ENCODE measurements at places on chromosomes 3 and 15.

- DNase-seq = no peak
Observed at GRCh38 chr15:66429546-66429945, 42.8 kb downstream of the MAP2K1 start.

DNA sequence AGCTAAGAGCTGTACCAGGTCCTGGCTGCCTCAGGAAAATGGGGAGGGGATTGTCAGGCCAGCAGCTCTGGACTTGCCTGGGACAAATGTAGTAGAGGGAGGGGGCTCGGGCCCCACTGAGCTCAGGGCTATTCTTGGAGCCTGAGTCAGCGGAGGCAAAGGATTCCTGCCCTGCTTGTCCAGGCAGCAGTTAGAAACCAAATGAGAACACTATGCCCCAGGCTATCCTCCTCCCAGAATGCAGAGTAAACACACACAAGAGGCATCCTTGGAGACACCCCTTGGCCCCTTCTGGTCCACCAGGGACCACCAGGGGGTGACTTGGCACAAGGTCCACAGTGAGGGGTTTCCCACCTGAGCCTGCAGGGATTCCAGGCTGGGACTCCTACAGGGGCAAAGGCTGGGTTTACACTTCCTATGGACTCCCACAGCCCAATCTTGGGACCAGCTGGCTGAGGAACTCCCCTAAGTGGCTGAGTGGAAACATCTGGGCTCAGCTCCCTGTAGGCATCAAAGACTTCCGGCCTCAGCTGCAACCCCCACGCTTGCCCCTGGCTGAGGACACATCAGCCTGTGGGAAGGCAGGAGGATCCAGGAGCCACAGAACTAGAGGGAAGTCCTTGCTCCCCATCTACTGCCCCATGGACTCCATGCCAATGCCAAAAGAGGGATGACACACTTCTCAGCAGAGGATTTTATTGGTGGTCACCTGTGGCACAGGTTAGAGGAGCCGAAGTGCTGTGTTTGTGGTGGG, 3.4 kb upstream of the COL7A1 start:
- no peak for DNase-seq

DNA sequence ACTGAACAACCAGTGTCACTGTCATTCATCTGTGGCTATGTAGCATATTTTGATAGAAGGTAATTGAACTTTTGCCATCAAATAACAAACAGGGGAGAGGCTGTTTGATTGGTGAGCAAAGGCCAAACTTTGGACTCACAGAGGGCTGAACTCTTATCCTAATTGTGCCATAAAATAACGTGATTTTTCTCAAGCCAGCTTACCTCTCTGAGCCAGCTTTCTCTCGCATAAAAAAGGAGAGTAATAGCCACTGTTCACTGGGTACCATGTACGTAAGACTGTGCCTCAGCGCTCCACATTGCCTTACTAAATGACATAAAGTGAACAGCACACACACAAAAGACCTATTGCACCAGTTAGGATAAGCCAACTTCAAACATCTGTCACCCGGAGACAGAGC, 216.9 kb downstream of the LRTM1 start:
- no peak for DNase-seq

GRCh38 chr3:68892297-68892696, 40.0 kb downstream of the TAFA4 start:
- no peak for DNase-seq

- peak; percentile 36 for DNase-seq
Observed at GRCh38 chr3:179653096-179653797, 407 bp downstream of the USP13 start.

- no peak for DNase-seq
Observed at GRCh38 chr3:177377166-177377565, 179.9 kb upstream of the TBL1XR1 start.

- DNase-seq = no peak
Observed at GRCh38 chr3:94130690-94131089, 67.8 kb downstream of the NSUN3 start.

DNA sequence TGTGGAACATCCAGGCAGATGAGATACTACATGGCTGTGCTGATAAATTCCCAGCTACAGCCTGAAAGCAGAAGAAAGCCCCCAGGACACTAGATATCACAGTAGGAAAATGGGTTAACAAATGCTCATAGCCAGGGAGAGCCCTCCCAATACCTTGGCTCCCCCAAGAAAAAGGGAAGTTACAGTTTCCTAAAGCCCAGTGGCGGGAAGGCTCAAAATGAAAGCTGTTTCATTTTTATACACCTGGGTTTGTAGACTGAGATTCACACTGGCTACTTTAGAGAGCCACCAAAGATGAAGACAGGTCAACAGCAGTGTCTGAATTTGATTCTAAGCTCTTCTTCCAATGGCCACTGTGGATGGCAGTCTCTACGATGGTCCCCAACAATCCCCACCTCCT, 55.0 kb upstream of the TOPAZ1 start:
- DNase-seq = no peak

- DNase-seq = no peak
Observed at GRCh38 chr3:53939086-53939582, 47.5 kb upstream of the SELENOK start.

DNA sequence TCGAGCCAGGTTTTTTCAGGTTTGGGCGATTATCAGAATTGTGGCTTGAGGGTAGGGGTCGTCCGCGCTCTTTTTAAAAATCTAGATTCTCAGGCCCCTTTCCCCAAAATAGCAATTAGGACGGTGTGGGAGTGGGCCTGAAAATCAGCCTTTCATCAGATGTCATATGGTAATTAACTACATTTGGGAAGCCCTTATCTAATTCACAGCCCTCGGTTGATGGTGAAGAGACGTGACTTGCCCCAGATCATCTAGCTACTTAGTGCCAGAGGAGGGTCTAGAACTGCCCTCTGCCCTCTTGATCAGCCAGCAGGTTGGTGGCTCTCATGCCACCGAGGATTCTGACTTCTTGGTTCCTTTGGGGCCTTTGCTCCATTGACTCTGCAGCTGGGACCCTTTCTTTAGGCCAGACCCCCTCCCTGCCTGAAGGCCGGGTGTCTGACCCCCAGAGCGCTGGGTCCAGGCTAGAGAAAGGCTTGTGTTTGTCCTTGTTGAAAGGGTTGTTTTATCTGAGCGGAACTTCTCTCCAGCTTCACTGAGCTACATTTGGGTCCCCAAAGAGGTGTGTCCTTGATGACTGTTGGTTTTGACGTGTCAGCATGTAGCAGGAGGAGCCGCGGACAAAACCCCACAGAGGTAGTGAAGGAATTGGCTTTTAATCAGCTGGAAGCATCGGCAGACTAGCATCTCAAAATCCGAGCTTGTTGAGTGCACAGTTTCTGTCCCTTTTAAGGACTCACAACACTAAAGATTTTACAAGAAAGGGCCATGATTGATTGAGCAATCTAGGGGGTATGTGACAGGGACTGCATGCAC, 857 bp downstream of the AEN start:
- DNase-seq = no peak

DNA sequence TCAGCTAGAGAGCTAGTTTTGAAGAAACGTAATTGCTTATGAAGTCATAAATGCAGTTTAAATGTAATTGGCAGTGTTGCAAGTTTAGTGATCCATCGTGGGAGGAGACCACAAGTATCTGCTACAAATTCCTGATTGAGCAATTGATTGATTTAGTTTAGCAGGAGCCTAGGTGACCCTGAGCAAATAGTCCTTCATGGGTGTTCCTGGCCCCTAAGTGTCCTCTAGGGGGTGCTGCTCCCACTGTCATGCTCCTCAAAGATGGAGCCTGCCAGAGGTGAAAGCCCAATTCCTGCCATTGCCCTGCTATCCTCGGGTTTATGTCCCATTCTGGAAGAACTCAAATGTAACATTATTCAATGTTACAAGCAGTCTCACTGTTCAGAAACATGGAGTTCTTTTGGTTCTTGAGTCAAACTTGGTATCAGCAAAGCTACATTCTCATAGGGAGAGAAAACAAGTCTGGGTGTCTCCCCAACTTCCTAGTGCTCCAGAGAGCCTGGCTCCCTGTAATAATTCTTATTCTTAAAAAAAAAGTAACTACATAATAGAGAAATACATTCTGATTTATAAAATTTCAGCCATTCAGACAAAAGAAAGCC, 29.8 kb upstream of the SENP5 start:
- peak; percentile 39 for DNase-seq

DNA sequence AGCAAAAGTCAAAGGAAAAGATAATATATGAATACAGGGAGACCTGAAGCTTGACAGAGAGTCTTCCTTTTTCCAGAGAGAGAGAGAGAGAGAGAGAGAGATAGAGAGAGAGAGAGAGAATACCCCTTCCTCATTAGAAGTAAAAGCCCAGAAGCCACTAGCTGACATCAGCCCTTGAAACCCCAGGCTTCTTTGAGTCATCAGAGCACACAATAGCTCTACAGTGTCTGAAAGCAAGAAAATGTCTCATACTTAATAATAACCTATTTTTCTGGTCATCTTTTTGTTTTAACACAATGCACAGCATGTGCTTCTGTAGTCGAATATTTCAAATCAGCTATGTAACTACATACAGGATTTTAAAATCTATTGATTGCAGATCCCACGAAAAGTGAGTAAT, 109.2 kb upstream of the NANOGP8 start:
- DNase-seq = no peak

DNA sequence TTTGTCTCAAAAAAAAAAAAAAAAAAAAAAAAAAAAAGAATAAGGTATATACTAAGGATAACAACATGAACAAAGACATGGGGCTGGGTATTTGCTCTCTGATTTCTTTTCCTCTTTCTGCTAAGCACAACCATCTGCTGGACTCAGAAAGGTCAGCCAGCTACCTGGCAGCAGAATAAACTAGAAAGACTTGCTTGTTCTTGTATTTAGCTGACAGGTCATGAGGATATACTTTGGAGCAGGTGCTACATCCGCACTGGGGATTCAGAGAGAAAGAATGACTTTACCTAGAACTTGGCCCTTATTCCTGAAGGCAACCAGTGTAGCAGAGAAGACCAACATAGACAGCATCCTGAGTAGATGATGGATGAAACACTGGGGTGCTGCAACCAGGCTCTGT, 550.5 kb downstream of the NTRK3 start:
- DNase-seq = no peak

- DNase-seq = no peak
Observed at GRCh38 chr15:67925182-67925581, 85.3 kb upstream of the RNU6-1 start.

GRCh38 chr15:94691169-94691568, 459.8 kb downstream of the MCTP2 start:
- DNase-seq = no peak

DNA sequence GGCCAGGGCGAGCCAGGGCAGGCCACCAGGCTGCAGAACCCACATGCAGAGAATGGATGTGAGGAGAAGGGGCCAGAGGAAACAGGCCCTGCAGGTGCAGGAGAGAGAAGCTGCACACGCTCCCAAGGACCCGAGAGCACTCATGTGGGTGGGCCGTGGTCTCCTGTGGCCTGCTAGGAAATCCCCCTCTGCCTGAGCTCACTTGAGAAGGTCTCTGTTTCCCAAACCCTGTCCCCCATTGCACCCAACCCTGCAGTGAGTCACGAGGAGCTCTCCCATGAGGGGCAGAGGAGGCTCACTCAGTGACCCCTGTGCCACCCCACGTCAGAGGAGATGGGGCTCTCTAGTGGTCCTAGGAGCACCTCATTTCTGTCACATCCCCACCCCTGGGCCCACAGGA, 111.1 kb downstream of the KLF13 start:
- DNase-seq = peak; percentile 27

GRCh38 chr3:61537366-61537765, 24.0 kb upstream of the PTPRG start:
- DNase-seq = no peak

GRCh38 chr3:115146032-115146417, 1.1 kb downstream of the ZBTB20 start:
- DNase-seq = no peak

GRCh38 chr3:33581666-33582065, 136.4 kb downstream of the CLASP2 start:
- DNase-seq = no peak

DNA sequence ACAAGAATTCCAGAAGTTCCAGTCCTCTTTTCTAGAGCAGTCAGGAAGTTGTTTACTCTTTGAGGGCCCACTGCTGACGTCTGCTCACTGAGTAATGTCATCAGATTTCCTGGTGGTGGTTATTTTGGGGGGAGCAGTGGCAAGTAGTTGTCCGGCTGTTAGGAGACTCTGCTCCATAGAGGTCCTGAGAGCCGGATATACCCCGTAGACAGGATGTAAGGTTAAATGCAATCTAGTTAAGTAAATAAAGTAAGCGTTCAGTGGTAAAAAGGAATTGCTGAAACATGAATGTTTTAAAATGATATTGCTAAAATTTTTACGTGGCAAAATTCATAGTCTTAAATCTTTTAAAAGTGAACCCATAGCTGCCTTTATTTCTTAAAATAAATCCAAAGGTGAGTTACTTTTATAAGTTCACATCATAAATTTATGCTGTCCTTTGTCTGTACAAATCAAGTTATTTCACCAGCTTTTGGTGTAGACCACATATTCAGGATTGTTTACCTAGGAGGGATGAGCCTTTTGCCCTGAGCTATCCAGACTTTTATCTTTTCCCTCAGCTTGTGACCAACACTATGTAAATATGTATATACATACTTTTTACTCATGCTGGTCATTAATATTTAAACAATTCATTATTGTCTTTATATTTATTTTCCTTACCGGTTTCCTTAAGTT, 65.8 kb downstream of the PDE8A start:
- DNase-seq = no peak

- peak; percentile 7 for DNase-seq
Observed at GRCh38 chr3:43296565-43296964, 10.2 kb downstream of the SNRK start.

DNA sequence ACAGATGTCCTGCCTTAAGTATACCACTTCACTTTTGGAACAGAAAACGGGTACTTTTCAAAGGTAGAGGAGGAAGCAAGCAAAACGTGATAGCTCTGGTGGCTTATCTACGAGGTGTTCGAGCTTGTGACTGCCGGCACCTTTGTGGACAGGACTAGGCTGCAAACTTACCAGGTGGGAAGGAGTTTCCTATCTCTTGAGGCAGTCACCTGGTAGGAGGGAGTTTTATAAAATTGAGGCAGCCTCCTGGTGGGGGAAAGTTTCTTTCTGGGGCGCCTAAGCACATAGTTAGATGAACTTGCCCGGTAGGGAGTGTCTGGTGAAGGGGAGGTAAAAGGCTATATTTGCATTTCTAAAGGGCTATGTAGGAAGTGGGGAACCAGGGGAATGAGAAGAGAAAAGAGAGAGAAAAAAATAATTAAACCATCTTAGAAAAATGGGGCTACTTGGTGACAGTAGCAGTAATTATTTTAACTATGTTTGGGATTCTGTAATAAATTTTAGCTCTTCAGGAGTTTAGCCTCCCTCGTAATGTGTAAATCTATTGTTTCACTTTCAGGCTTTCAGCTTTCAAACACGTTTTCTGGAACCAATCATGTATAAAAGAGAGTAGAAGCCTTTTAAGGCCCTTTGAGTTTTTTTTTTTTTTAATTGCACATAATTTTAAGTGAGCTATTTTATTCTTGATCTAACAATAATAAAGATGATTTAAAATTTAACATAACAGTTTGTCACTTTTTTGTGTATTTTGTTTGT, 131.0 kb downstream of the IL5RA start:
- no peak for DNase-seq

DNA sequence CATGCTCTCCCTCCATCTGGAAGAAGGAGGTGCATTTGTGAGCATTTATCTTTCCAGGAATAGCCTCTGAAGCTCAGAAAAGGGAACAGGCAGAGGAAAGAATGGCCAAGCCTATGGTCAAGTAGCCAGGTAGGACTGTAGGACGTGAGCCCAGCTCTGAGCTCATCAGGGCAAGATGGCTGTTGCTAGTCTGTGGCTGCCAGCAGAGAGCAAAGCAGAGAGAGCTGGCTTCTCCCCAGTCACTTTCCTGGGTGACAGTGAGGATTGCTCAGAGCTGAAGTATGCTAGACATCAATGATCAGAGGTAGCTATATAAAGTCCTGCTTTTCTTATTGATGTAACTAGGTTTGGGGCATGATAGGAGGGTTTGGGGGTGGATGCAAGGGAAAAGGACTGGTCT, 146.1 kb upstream of the SLC24A5 start:
- no peak for DNase-seq
